ENCODE measurements at places on chromosomes 11 and 22.

GRCh38 chr11:114449845-114450244 lies 10.6 kb downstream of the REXO2 start:
- DNase-seq = no peak

GRCh38 chr11:40166892-40167291 lies 1292.6 kb downstream of the LRRC4C start:
- no peak for DNase-seq

DNA sequence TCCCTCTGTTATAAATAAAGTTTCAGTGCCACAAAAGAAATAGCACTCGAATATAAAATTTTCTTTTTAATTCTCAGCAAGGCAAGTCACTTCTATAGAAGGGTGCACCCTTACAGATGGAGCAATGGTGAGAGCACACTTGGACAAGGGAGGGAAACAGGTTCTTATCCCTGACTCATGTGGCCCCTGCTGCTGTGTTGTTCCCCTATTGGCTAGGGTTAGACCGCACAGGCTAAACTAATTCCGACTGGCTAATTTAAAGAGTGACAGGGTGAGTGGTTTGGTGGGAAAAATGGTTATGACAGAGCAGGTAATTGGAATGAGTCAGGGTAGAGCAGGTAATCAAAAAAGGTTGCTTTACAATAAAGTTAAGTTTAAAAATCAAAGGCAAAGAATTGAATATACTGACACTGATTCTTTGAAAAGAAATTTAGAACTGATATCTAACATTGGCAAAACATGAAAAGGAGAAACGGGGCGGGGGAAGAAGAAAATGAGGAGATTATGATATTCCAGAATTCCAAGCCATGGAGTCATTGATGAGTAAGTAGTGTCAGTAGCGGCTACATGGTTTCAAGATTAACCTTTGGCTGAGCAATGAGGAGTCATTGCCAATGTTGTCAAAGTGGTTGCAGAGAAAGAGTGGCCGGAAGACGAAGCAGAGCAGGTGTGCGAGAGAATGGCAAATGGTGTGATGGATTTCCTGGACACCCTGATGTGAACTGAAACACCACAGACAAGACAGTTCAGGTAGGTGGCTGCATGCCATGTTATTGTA lies 48.4 kb upstream of the MRGPRX1 start:
- DNase-seq = no peak

- DNase-seq = no peak
Observed at GRCh38 chr22:33983558-33983957, 63.3 kb upstream of the LARGE1 start.

- DNase-seq = no peak
Observed at GRCh38 chr11:128927683-128928336, 14.9 kb downstream of the TP53AIP1 start.

- DNase-seq = no peak
Observed at GRCh38 chr11:69650081-69650831, 9.3 kb downstream of the CCND1 start.

GRCh38 chr11:16526947-16527346 lies 170.6 kb upstream of the SOX6 start:
- DNase-seq = no peak

DNA sequence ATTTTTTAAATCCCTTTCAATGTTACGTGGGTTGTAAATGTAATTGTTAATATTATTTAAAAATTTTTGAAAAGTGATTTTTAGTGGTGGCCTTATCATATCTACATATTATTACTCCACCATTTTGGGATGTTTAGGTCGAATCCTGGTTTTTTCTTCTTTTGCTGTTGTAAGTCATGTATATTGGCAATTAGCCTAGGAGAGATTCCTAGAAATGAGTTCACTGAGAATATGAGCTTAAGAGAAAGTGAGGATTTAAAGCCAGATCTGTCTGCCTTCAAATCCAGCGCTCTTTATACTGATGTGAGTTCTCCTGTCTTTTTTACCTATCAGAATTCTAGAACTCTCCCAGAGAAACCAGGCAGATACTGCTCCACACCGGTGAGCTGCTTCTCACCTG lies 56.1 kb downstream of the PTPRJ start:
- no peak for DNase-seq

- no peak for DNase-seq
Observed at GRCh38 chr11:31303644-31304180, 65.8 kb downstream of the DCDC1 start.

GRCh38 chr11:46633291-46634217 lies 16.2 kb downstream of the ATG13 start:
- no peak for DNase-seq

DNA sequence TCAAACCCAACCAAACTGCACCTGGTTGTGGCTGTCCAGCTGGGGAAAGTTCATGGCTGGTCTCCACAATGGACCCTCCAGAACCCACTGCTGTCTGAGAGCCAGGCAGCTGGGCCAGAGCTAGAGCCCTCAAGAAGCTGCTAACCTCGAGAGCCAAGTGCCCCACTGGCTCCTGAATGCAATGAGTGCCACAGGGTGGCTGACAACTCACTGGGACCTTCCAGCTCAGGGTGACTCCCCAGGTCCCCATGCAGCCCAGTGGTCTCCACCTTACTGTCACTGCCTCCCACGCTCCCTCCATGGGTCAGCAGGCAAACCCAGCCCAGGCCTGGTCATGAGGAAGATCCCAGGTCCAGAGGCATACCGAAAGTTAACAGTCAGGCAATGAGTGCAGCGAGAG lies 8.0 kb upstream of the CHST1 start:
- no peak for DNase-seq

DNA sequence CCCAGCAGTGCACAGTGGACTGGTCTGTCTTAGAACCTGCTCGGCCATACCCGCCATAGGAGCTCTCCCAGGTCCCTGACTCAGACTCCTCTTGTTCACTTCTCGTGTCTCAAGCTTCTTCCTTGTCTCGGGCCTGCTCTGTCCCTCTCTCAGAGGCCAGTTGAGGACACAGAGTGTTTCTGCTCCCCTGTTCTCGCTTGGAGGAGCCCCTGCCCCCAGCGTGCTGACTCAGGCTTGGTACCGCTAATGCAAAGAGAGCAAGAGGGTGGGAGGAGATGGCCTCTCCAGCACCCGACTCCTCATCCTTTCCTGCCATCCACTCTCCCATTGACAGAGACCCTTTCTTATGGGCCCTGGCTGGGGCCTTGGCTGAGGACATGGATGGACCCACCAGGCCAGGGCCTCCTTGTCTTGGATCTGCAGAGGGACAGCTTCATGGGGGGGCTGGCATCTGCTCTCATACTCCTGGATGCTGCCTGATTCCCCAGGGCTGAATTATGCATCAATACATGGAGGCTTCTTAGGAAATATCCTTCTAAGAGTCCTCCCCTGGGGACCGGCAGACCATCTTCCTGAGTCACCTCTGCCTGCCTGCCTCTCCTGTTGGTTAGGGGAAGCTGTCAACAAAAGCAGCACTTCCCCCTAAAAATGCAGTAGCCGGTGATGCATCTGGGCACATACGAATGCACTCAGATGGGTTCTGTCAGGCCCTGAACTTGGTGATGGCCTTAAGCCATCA lies 15.9 kb downstream of the TSPAN18 start:
- DNase-seq = no peak
